ENCODE measurements at places on chromosomes 5 and 9.

GRCh38 chr9:116383133-116383532, 229.5 kb downstream of the PAPPA start:
- DNase-seq = no peak

DNA sequence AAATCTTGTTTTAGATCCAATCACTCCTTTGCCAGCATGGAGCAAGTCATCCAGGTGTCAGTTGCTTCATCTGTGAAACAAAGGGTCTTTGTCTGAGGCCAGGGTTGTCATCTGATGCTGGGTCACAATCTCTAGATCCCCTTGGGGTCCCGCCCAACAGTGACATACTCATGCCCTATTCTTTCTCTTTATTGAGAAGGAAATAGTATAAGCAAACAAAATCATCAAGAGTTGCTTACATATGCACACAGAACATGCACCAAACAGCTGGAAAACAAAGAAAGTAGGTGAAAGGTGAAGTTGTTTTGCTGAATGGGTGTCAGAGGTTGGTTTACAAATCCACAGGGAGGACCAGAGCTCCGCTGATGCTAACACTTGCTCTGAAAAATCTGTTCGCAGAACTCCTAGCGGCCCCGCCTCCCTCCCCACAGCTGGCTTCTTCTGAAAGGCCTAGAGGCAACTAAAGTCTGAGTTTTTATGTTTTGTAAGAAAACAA, 106.1 kb upstream of the SLC44A1 start:
- no peak for DNase-seq

DNA sequence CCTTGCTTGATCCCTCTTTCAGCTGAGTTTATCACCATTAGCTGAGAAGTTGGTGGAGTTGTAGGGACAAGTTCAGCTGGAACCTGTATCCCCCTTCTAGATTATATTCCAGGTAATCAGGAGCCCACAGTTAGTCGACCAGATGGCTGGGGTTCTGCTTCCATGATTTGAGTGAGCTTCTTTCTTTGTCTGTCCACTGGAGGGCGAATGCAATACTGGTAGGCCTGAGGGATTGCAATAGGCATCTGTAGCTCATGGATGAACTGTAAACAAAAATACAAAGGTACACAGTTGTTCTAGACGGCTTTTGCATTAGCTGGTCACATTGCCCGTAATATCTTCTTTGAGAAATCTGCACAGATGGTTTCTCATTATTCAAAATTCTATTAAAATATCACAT, 88.9 kb downstream of the PCSK5 start:
- no peak for DNase-seq

DNA sequence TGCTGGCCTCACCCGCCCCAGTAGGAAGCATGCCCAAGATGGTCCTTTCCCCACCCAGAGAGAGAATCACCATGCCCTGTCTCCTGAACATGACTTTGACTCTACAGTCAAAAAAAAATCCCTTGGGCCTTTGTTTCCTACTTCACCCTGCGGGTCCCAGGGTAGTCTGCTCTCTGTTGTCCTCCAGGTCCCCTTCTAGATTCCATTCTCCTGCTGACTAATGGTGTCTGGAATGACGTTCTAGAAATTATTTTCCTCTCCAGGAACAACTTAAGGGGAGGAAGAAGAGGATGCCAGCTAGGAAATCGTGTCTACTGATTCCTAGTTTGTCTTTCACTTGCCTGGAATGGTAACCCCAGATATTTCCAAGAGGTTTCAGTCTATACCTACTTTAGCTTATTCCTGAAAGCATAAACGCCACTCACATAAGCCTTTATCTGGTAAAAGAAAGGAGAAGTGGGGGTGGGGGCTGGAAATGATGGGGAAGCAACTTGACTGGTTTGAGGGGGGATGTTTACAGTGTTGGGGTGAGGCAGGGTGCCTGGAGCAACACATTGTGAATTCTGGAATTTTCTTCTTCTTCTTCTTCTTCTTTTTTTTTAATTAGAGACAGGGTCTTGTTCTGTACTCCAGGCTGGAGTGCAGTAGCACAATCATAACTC, 93.9 kb downstream of the SNX18 start:
- no peak for DNase-seq

DNA sequence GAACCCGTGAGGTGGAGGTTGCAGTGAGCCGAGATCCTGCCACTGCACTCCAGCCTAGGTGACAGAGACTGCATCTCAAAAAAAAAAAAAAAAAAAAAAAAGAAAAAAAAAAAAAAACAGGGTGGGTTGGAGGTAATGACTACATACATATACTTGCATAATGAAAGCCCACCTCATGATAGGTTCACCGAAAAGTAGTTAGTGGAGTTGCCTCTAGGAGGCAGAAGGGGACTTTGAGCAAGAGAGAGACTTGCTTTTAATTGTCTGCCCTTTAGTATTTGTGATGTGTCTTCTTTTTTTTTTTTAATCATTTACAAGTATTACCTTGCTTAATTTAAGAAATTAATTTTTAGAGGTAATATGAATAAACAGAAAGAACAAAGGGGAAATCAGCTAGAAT, 99.8 kb downstream of the PPARGC1B start:
- peak; percentile 22 for DNase-seq

DNA sequence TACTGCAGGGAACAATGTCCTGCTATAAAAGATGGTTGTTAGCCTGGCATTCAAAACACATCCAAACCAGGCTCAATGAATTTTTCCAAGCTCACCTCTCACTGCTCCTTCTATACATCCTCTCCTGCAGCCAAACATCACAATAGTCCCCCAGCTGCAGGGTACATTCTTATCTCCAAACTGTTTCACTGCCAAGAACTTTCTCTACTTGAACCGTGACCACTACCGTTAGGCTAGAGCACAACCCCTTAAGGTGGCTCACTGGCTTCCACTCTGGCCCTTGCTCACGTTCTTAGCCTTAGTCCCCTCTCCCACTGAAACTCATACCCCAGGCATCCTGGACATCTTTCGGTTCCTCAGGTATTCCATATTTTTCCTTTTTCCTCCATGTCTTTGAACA, 29.0 kb upstream of the ANXA6 start:
- DNase-seq = no peak

GRCh38 chr5:155091063-155091648, 77.6 kb downstream of the KIF4B start:
- no peak for DNase-seq

GRCh38 chr9:115673599-115673998, 480.0 kb upstream of the PAPPA start:
- no peak for DNase-seq

GRCh38 chr5:62093976-62094375, 212.0 kb upstream of the KIF2A start:
- no peak for DNase-seq

DNA sequence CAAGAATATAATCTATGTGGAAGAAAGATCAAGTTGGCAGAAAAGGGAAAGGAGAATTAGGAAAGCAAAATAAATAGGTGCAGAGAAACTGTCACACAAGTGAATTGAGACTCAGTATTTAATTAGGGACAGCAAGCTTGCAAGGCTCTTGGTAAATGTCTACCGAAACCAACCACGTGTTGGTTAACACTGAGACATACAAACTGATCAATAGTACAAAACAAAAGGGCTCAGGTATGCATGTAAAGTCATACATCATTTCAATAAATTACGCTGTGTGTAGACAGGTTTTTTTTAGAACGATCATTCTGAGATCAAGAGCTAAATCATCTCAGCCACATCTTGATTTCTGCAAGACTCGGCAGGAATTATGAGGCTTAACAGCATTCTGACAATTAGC, 225.4 kb downstream of the EBF1 start:
- no peak for DNase-seq

GRCh38 chr5:21802869-21803490, 1050.2 kb downstream of the CDH12 start:
- DNase-seq = no peak

GRCh38 chr9:88988796-88989641, 2.2 kb upstream of the S1PR3 start:
- DNase-seq = no peak
